ENCODE measurements at places on chromosomes 2 and 18. TPM values are rescaled to one million over a fixed set of nuclear protein-coding genes. Genes with fewer than 3 reads are reported as not detected.

GRCh38 chr2:172643142-172643541 is 87.3 kb downstream of the PDK1 start:
- no peak overlapping the region for H3K27ac ChIP-seq
- no peaks in the 10 kb centered on the region for H3K4me1 ChIP-seq
- H3K4me3 ChIP-seq: no peak overlapping the region
- H3K36me3 ChIP-seq: no peaks in the 10 kb centered on the region
- DNase-seq: no peak
- H3K27me3 ChIP-seq: no peaks in the 10 kb centered on the region

GBX2 gene
- polyA plus RNA-seq: 1.3 TPM

NT5DC4 gene
- polyA plus RNA-seq: not detected

DNA sequence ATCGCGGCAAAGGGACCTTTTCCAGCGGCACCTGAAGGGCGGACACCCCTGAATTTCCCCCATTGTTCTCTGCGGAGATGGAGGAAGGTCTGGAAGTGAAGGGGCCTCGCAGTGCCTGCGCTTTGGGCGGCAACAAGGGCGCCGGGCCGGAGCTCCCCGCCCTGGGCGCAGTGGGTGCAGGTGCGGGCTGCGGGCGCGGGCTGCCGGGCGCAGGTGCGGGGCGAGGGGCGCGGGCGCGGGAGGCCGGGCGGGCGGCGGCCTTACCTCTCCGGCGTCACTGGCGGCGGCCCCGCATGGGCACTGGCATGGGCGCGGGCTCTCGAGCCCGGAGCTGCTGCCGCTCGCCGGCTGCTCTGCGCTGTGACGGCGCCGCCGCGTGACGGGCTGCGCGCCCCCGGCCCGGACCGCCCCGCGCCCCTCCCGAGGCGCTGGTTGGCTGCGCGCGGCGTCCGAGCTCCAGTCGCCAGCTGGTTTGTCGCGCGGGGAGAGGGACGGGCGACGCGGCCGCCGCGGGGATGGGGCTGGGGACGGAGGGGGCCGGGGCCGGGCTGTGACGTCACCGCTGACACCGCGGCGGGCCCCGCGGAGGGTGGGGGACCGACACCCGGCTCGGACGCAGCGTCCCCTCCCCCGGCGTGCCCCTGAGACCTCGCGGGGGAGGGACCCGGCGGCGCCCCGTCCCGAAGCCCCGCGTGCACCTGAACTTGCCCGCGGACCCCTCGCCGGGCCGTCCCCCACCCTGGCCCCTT is at the start of gene KIF1A:
Gene KIF1A, minus strand, starts transcription at position 362 of the 749 bp plus-strand sequence. CDS start 22,467 bp downstream, outside the sequence.
- no peaks in the 10 kb centered on the region for H3K4me1 ChIP-seq
- DNase-seq: no peak
- no peak within 1 kb of the TSS for H3K27ac ChIP-seq
- H3K36me3 ChIP-seq: no peaks in the 10 kb centered on the region

DNA sequence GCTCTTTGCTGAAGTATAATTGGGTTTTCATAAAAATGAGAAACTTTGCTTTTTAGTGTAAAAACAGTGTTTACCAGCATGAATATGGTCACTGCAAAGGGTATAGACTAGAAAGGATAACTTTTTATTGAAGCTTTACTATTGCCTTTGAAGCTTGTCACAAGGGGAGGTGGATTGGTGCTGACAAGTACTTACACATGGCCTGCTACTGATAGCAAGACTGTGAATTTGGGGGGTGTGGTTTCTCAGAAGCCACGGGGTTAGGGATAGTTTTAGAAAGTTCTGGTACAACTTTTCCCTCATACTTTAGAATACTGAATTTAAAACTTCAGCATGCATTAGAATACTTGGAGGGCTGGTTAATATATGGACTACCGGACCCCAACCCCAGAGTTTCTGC is 294.1 kb downstream of the SOCS6 start:
- no peak for DNase-seq
- H3K4me3 ChIP-seq: no peak overlapping the region
- H3K27me3 ChIP-seq: no peaks in the 10 kb centered on the region

Measured in aorta (tissue), 5 donors.